ENCODE measurements at places on chromosomes 5 and 9.

GRCh38 chr5:72468606-72469005, 38.6 kb downstream of the ZNF366 start:
- no peak for DNase-seq

GRCh38 chr5:99133921-99134320, 205.1 kb upstream of the CHD1 start:
- DNase-seq = no peak

DNA sequence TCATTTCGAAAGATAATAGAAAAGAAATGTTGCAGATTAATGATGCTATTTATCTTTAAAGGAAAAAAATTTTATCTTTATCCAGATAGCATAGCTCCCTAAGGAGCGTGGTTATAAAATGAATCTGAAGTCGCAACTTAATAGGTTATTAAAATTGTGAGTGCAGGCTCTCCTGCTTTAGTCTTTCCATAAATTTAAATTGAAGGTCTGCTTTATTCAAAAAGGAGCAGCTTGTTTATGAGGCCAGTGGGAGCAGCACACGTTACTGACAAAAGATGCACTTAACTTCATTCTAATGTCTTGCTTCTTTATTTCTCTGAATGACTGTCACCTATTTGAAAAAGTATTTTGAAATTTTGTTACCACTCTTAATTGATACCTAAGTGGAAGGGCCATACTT, 95.0 kb downstream of the ZCCHC7 start:
- no peak for DNase-seq

- DNase-seq = no peak
These were observed 95.1 kb upstream of the TMED7 start for GRCh38 chr5:115720888-115721287.

GRCh38 chr9:117034866-117035265, 347.8 kb downstream of the TRIM32 start:
- DNase-seq = no peak

DNA sequence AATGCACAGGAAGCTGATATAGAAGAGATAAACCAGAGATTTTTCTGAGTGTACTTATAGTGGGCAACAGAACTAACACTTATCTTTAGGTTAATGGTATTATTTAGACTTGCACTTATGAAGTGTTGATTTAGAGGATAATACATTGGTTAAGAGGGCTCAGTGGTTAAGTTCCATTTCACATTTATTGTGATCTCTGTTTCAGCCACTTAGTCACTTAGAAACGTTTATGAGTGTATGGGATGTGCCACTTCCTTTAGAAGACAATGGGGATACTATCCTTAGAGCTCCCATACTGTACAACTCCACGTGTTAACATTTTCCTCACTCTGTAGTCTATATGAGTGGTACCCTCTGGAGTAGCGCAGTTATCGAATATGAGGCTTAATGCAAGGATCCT, 57.5 kb downstream of the PIP5K1B start:
- DNase-seq = no peak

GRCh38 chr5:34803974-34804732, 34.8 kb upstream of the TTC23L start:
- DNase-seq = no peak

GRCh38 chr9:73089304-73089985, 62.2 kb upstream of the ANXA1 start:
- DNase-seq = no peak

- DNase-seq = no peak
These were observed 821 bp upstream of the VCP start for GRCh38 chr9:35073279-35073612.

GRCh38 chr9:133605446-133605845, 3.7 kb downstream of the FAM163B start:
- no peak for DNase-seq

DNA sequence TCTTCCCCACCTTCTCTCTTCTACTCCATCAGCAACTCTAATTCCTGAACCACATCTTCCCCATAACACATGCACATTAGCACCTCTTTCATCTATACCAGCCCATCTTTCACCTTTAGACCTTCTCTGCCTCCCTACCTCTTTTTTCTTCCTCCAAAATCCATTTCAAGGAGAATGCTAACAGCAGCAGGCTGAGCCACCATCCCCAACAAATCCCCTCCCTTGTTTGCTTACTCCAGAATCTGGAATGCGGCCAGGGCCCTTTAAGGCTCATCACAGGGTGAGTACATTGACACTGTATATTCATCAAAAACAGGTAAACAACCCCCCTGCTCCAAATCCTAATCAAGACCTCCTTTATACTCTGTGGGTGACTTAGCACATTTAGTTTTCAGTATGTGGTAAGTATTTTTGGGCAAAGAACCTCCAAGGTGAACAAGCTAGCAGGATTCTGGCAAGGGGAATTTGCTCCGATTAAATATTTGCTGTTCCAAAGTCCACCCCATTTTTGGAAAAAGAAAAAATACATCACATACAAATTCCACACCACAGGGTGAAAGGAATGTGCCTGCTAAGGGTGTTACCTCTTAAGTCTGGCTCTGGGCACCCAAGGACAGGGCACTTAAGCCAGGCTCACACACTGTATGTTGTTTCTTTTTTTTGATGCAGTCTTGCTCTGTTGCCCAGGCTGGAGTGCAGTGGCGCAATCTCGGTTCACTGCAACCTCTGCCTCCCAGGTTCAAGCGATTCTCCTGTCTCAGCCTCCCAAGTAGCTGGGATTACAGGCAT, 71.4 kb downstream of the SERINC5 start:
- DNase-seq = no peak

GRCh38 chr5:25181249-25181648, 536.5 kb upstream of the CDH10 start:
- DNase-seq = no peak

GRCh38 chr5:170182491-170182890, 50.3 kb upstream of the C5orf58 start:
- no peak for DNase-seq

GRCh38 chr5:94906750-94907149, 288.3 kb downstream of the SLF1 start:
- DNase-seq = no peak

- DNase-seq = no peak
These were observed 88.7 kb downstream of the RAPGEF1 start for GRCh38 chr9:131651160-131651559.

DNA sequence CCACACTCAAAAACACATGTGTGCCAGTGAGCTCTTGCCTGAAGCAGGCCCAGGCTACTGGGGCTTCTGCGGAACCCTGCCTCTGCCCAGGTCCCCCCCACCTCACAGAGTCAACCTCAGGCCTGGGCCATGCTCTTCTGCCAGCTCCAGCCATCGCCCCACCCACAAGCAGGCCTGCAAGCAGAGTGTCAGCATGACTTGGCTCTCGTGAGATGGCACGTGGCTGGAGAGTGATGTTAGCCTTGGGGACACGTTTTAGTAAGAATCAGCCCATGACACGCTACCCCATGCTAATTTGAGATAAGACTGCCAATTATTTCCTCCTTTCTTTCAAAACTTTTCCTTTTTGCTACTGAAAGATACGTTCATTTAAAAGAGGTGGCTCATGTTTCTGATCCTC, 351.7 kb downstream of the IRX2 start:
- DNase-seq = no peak

DNA sequence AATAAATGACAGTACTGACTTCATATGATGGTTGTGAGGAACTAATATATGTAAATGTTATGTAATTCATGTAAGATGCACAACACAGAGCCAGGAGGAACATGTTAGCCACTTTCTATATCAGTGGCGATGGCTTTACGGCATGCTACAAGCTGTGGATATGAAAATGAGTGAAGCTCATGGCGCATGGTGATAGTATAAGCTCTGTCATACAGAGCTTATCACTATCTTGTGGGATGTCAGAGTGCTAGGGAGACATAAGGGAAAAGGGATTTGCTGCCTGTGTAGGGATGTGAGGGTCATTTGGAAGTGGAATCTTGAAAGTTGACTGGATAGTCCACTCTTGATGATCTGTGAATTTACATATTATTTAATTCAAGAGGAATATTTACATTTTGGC, 13.6 kb downstream of the CPEB4 start:
- no peak for DNase-seq

DNA sequence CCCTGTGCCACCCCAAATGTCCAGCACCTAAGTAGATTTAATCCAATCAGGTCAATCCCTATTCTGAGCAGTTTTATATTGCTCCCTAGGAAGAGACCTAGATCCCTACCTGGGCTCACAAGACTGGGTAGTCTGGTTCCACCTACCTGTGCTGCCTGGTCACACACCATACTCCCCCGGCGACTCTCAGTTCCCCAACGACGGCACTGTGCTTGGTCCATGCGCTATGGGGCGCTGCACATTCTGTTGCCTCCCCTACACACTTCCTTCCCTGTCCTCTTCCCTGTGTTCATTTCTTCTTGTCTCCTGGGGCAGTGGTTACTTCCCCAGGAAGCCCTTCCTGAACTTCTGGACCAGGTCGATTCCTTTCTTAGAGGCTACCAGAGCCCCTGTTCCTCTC, 109.9 kb upstream of the IL12B start:
- DNase-seq = no peak

- no peak for DNase-seq
These were observed 60.0 kb downstream of the PSMB7 start for GRCh38 chr9:124355039-124355940.

DNA sequence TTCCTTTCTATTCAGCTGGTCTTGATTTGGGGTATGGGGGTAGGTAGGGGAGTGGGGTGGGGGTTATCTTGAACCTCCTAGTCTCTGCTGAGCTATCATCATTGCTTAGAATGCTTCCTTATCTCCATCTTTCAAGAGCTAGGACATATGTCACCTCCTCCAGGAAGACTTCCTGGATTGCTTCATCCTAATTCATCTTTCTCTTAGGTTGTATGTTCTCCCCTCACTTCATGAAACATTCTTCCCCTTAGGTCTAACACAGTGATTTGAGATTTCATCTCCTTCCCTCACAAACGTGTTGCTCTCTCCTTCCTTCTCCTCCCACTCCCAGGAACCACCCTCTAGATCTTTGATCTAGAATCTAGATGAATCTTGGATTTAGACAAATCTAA, 2.4 kb upstream of the SYNPO start:
- DNase-seq = no peak

- DNase-seq = no peak
These were observed 225.7 kb downstream of the FRMD3 start for GRCh38 chr9:83312537-83312936.
